ENCODE measurements at places on chromosomes 4 and X.

DNA sequence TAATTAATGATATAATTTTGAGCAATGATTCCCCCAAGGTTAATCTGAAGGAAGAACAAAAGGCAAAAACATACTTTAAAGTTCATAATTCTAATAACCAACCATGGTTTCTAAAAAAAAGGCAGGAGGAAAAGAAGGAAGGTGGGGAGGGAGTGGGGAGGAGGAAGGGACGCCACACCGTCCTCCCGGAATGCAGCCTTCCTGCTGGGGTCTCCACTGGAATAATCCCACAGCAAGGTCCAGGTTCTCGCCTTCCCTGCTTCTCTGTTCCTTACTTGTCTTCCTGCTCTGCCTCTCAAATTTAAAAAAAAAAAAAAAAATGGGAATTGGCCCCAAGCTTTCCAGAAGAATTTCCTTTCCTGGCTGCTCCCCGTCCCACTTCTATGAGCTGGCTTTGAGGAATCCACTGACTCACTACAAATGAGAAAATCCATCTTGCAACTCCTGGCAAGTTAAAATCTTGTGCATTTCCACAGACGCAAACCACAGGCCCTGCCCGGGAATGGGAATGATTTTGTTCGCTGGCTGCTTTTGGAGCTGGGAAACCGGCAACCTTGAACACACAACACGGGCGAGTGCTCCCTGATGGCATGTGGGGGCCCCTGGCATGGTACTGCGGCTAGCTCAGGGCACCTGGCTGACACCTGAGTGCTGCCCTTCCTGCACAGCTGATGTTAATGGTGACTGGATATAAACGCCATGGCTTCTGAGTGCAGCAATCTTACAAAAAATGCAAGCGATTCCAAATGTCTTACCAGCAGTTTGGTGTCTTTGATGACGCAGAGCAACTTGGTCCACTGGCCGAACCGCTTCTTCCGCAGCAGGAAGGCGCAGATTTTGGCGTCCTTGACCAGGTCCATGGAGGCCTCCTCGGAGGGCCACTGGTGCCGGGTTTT lies 97.0 kb downstream of the AFAP1 start:
- DNase-seq, result no peak

DNA sequence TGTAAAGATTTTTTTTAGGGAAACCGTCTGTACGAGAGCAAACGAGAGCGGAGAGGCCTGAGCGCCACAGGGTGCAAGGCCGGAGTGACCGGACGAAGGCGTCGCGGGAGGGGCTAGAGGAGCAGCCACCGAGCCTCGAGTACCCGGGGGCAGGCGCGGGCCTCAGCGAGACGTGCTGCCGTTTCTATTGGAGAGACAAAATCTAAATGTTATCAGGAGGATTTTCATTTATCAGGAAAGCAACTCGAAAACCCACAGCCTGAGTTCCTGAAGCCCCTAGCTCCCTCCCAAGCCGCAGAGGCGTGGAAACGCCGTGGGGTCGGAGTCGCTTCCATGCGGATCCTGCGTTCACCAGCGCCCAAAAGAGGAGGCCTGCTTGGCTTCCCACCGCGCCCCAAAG lies 194.3 kb downstream of the MGST2 start:
- DNase-seq, result no peak

- DNase-seq, result no peak
These were observed 121.3 kb downstream of the HS6ST2 start for GRCh38 chrX:132837126-132837525.

GRCh38 chr4:114677346-114677979 lies 78.9 kb downstream of the UGT8 start:
- no peak for DNase-seq

- DNase-seq, result no peak
These were observed 35.4 kb upstream of the CDKL5 start for GRCh38 chrX:18389966-18390365.

GRCh38 chrX:40298572-40299479 lies 201.1 kb upstream of the BCOR start:
- DNase-seq, result no peak

GRCh38 chrX:103573202-103573601 lies 12.1 kb upstream of the TCEAL4 start:
- DNase-seq, result no peak

DNA sequence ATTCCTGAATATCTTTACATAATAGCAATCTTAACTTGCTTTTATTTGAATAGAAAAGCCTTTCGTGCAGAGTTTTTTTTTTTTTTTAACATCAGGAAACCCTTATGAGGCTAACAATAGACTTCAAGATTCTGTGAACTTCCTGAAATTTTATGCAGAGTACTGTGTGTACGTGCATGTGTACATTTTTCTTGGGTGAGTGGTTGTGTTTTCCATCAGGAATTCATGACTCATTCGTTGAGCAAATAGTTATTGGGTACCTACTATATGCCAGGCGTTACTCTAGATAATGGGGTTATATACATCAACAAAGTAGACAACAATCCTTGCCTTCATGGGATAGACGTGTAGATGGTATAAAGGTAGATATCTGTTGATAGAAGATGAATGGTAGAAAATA lies 59.1 kb downstream of the MRPL1 start:
- DNase-seq, result no peak

GRCh38 chr4:116925900-116926457 lies 159.4 kb downstream of the TRAM1L1 start:
- no peak for DNase-seq

DNA sequence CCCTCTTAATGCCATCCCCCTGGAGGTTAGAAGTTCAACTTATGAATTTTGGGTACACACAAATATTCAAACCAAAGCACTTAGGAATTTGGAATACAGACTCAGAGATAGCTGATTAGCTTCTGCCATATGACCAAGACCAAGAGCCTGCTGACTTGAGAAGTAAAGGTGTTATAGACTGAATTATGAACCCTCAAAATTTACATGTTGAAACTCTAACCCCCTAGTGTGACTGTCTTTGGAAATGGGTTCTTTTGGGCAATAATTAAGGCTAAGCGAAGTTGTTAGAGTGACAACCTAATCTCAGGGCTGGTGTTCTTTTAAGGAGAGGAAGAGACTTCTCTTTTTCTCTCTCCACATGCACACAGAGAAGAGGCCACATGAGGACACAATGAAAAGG lies 151.2 kb downstream of the COX18 start:
- DNase-seq, result no peak

DNA sequence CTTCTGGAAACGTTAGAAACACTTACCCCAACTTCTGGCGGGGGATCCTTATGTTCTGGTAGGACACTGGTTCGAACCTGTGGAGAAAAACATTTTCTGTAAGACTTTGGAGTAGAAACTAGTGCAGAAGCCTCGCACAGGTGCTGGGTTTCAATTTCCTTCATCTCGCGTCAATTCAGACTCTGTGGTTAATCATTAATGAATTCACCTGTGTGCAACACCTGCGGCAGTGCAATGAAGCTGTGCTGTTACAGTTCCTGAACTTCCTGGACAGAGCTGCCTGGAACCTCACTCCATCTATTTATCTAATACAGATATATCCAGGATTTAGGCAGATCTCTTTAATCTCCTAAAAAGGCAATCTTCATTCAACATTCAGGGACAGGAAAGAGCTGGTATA lies 531.4 kb downstream of the INPP4B start:
- no peak for DNase-seq

GRCh38 chrX:105114554-105115130 lies 105.9 kb downstream of the TEX13A start:
- no peak for DNase-seq

DNA sequence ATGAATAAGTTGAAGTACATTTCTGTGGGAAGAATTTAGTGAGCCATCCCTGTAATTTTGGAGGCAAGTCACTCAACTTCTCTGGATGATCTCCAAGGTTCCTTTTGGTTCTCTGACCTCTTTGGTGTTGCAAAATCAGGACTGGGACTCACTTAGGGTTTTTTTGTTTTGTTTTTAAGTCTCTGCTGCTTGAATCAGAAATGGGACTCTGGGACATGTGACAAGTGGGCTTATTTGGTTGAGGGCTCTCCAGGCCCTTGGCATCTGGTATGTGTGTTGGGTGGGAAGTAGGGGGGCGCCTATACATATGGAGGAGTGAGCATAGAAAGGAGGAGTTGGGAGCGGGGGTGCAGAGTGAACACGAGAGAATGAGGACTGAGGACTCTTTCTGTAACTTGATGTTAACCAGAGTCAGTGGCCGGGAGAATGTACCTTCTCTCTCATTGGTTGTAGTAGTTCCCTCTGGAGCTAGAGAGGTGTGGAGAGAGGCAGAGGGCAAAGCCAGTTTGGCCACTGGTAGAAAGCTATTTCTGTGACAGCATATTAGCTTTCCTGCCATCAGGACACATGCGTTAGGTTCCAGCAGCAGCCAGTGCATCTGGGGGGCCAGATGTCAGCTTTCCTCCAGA lies 1.9 kb downstream of the ARHGAP10 start:
- no peak for DNase-seq

DNA sequence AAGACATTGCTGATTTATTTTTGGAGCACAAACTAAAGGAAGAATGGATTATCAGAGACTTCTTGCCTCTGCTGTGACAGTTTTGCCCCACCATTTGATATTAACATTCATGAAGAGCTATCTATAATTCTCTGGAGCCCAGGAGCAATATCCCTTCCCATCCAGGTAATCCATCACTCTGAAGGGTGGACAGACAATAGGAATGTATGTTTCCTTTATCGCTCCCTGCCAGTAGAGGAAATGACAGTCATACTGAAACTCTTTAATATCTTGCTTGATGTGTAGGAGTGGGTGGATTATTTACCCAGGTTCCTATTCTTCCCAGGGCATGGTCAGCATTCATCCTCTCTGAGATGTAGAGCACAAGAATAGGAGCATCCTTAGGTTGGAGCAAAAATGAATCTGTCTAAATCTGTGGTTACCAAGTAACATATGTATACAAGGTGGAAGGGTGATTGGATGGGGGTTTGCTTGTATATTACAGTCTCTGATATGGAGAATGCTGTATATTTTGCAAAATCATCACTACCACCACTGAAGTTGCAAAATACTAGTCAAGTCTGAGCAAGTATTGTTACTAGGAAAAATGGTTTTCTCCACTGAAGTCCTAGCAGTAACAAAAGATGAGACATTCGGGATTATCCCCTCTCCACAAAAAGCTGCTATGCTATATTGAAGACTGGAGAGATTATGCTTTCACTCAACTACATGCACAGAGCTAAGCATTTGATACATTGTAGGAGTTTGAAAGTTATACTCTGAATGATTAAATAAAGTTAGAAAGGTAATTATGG lies 151.6 kb downstream of the CBLL2 start:
- no peak for DNase-seq

DNA sequence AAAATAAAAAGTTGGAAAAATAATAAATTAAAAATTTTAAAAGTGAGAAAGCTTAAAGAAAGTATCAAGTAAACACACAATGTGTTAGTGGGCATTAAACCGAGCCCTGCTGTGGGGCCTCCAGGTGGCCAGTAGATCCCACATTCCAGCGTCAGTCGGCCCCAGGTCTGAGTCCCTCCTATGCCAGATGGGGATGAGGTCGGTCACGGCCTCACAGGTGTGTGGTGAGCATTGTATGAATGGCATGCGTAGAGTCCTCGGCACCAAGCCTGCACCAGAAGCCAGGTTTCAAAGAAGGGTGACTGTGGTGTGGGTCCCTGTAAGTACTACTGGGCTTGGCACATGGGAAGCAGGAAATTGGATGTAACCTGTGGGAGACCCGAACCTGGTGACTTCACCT lies 75.6 kb upstream of the MSX1 start:
- DNase-seq, result no peak

Data from GM12892 (cell line).